CD4-positive, alpha-beta memory T cell (primary cell): ENCODE measurements at places on chromosomes 13 and 19. TPM values are rescaled to one million over a fixed set of nuclear protein-coding genes. Genes with fewer than 3 reads are reported as not detected.
A peak's percentile ranks its signal among the peaks of the same experiment; 100 is the strongest.

- DNase-seq = no peak
Measured at GRCh38 chr19:55576746-55577145, 3.9 kb downstream of the ZNF579 start.

DNA sequence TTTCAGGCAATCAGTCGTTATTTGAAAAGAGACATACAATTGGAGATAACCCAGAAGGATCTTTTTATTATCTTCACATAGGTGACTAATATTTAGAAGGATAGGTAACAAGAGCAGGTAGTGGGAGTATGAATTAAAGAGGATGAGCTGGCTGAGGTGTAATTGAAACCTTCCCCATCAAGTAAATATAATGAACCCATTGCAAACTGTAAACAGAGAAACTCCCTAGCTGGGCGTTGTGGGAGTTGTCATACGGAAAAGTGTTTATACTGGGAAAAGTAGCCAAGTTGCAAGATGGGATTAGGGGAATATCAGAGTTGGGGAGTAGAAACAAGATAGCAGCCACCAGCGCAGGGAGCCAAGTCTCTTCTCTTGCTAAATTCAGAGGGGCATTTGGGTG is 448.4 kb downstream of the COG6 start:
- no peak for DNase-seq

DNA sequence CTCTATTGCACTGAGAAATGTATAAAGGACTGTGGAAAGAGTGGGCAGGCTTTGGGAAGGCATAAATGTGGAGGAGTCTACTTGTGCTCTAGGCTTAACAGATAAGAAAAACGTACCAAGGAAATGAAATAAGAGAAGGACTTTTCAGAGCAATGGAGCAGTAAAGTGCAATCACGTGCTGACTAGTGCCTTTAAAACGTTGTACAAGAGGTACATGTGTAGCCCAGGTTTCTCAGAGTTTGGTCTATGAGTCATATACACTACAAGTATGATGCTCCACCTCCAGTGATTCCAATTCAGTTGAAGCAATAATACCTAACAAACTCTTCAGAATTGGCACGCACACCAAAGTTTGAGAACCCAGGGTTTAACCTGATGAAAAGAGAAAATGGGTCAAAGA is 13.4 kb upstream of the FNDC3A start:
- DNase-seq = no peak

DNA sequence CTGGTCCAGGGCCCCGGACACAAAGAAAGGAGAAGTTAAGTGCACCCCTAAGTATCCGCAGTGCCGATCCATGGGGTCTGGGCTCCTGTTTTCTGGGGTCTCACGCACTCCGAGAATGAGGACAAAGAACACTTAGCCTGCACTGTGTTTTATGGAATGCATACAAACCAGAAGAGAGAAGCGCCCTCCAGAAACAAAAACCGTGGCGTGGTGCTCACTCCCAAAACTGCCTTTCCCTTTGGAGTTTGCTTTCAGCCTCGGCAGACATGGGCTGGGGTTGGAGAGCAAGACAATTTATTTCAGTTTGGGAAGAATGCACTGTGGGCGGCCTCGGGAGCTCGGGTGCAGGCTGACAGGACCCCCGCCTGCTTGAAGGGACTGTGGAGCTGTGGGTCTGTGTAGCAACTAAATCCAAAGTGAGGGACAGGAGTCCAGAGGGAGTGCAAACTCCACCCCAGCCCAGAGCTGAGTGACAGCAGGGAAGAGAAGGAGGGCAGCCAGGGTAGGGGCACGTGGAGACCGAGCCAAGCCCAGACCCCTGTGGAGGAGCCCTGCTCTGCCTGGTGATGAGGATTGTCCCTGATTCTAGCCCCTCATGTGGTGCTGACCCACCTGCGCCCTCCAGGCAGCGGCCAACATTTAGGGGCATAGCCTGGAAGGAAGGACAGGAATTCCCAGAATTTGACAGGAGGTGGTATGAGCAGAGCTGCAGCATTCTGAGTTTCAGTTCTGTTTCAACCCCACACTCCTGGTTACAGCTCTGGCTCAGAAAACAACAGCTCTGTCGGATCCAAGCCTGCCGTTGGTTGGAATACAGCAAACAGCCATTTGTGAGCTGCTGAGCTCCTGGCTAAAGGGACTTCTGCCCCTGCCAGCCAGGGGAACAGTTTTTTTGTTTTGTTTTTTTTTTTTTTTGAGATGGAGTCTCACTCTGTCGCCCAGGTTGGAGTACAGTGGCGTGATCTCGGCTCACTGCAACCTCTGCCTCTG is 37.8 kb upstream of the POP4 start:
- DNase-seq = no peak

DNA sequence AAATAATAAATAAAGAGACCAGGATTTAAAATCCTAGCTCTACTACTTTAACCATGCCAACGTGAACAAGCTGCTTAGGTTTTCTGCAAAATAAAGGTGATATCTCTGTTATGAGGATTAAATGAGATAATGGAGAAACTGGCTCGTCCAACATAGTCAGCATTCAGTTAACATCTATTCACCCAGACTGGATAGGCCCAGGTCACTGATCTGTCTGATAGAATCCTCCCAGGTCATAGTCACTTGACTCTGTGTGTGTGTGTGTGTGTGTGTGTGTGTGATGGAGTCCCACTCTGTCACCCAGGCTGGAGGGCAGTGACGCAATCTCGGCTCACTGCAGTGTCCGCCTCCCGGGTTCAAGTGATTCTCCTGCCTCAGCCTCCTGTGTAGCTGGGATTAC is 12.9 kb upstream of the RAB8A start:
- DNase-seq = no peak

DNA sequence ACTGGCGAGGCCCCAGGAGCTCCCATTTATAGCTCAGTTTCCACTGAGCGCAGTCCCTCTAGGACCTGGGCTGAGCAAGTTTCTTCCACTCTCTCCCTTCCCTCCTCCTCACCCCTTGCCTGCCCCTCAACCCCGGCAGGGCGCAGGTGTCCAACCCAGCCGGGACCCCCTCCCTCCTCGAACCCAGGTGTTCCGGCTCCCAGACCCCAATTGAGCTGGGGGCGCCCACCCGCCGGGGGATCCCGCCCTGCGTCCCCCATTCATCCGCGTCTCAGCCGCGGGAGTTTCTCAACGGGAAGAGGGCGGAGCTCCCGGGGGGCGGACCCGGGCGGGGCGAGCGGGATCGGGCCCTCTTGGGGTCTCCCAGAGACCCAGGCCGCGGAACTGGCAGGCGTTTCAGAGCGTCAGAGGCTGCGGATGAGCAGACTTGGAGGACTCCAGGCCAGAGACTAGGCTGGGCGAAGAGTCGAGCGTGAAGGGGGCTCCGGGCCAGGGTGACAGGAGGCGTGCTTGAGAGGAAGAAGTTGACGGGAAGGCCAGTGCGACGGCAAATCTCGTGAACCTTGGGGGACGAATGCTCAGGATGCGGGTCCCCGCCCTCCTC is at the start of gene KIRREL2:
Gene KIRREL2, plus strand, starts transcription at position 366 of the 604 bp plus-strand sequence. Its CDS starts 209 bp downstream, at position 575.
- no peak for DNase-seq

DNA sequence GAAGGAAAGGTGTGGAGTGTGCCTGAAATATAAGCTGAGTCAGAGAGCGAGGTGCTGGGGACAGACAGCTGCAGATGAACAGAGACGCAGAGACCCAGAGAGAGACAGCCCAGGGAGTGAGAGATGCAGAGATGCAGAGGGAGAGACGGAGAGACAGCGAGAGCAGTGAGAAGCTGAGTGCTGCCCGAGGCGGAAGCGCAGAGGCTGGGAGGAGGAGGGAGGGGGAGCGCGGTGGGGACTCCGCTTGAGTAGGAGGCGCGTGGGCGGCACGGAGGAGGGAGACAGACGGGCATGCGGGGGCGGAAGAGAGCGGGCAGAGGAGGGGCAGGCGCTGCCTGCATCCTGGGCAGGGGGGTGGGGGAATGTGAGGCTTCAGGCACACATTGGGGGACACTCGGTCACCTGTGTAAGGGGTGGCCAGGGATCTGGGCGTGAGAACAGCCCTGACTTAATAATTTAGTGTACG is 25.7 kb downstream of the SLC8A2 start:
- DNase-seq = peak; percentile 64

- DNase-seq = no peak
Measured at GRCh38 chr13:97131447-97131846, 90.7 kb upstream of the MBNL2 start.

The LAMP1 gene
- total RNA-seq = 126 TPM
